ENCODE measurements at places on chromosomes 11 and 22.

- DNase-seq: peak; percentile 29
Measured at GRCh38 chr11:118295815-118296454, 8.6 kb upstream of the CD3E start.

GRCh38 chr11:43122546-43122945, 189.2 kb upstream of the API5 start:
- DNase-seq: no peak

DNA sequence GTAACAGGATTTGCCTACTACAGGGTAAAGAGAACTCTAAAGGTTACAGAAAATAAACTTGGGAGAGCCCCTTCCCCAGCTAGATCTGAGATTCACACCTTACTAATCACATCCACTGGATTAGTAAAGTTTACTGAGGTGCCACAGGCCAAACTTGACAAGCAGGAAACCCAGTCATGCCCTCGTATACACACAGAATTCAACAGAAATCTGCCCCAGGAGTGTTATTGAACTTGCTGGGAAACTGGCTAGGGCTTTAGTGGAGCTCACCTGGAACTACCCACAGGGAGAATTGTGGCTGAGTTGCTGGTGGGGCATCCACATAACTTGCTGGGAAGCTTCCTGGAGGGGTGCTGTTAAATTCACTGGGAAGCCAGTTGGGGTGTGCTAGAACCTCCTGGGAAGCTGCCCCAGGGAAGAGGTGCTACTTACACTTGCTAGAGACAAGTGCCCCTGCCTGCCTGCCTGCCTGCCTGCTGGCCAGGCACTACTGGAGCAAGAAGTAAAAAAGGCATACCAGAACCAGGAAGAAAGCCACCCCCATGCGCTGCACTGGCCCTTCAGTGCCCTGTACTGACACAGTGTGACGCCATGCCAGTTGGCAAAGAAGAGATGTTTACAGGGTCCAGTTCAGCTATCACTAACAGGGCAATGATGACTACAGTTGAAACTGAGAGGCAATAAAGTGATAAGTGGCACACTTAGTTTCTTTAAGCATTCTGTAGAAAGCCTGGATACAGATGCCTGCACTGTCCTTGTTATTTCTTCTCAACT, 106.5 kb downstream of the ALX4 start:
- DNase-seq: no peak

- peak; percentile 100 for DNase-seq
Measured at GRCh38 chr11:18394275-18394927, at the start of gene LDHA. Gene LDHA (plus strand): TSS chr11:18394563. CDS start chr11:18396843, 2,280 bp downstream.

- no peak for DNase-seq
Measured at GRCh38 chr22:42427167-42427566, 5.0 kb downstream of the NFAM1 start.

DNA sequence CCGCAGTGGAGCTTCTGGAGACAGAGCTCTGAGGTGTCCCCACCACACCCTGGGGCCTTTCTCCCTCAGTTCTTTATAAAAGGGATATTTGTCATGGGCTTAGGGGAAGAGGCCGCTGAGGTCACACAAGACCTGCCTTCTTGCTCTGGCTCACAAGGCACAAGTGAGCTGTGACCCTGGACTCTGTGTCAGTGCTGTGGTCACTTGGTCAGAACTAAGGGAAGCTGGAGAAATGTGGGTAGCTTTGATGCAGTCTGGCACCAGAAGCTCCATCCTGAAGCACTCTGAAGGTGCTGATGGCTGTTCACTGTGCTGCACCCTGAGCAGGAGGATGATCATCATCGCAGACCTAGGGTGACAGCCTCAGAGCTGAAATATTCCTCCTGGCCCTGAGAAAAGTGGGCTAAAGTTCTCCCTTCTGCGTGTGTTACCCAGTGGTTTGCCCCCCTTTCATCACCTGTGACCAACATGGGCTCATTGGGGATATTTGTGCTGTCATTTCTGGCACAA, 28.1 kb upstream of the VPREB1 start:
- DNase-seq: no peak

GRCh38 chr11:26842478-26843282, 120.8 kb upstream of the SLC5A12 start:
- no peak for DNase-seq

DNA sequence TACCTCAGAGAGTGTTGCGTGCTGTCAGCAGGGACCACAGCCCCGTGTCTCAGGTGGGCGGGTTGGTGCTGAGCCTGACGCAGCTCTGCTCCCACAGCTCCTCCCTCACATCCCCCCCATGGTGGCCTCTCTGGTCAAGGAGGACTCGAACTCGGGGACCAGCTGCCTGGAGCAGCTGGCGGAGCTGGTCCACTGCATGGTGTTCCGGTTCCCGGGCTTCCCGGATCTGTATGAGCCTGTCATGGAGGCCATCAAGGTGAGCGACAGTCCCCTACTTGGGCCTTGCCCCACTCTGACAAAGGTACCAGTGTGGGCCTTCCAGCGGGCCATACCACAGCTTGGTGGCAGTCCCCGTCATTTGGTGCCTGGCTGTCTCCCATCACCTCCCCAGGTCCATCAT, 11.8 kb downstream of the USP35 start:
- no peak for DNase-seq

DNA sequence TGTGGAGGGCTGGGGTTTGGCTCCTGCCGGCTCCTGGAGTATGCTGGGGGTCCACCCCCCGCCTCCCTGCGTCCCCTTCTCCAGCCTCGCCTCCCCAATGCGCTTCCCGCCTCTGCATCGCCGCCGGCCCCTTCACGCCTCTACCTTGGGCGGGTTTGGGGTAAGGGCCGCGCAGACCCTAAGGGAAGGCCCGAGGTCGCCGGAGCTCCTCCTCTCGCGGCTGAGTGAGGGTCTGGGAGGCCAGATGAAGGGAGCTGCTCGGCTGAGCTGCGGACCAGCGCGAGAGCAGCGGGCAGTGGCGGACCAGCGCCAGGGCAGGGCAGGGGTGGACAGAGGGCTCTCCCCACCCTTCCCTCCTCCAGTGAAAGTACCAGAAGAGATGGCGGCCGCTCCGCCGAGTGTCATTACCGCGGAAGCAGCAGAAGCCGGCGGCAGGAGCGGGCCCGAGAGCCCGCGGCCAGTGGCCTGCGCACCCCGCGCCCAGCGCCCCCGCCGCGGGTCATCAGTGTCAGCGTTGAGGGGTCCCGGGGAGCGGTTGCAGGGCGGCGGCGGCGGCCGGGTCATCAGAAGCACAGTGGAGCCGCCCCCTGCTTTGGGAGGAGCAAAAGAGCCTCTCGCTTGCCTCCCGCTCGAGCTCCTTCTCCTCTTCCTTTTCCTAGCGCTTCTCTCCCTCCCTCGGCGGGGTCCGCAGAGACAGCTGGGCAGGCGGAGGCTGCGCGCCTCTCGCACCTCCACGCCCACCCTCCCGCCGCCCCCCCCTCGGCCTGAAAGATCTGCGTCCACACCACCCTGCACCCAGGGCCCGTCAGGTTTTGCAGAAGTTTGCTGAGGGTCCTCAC, 255.6 kb upstream of the CADM1 start:
- no peak for DNase-seq

- no peak for DNase-seq
Measured at GRCh38 chr11:61110255-61111049, 8.2 kb downstream of the CD5 start.

DNA sequence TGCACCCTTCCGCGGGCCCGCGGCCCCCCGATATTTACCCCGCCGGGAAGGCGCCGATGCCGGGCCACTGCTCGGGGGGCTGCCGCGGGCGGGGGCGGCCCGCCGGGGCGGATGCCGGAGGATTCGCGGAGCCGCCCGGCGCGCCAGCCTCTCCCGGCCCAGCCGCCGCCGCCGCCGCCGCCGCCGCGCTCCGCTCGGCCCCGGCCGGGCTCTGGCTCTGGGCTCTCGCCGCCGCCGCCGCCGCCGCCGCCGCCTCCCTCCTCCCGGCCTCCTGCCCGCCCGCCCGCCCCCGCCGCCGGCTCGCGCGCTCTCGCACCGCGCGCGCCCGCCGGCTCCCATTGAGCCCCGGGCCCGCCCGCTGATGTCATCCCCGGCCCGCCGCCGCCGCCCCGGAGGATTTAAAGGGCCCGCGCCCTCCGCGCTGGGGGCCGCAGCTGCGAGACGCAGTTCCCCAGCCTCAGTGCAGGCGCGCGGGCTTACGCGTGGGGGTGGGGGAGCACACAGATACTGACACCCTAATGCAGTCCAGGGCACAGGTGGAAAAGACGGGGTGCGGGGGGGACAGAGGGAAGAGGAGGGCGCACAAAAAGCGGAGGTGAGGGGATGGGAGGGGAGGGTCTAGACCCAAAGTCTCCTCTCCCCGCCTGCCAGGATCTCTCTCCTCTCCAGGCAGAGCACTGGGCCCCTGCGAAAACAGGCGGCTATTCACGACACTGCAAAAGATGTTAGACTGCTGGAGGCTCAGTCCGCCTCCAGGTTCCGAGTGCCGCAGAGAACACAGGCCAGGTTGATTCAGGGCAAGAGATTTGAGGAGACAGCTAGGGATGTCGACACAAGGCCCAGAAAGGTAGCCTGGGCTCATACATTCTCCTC, at the start of gene CSNK1E:
Gene CSNK1E, minus strand, starts transcription at position 312 of the 873 bp plus-strand sequence. CDS start 3,276 bp downstream, outside the sequence.
- peak; percentile 59 for DNase-seq

DNA sequence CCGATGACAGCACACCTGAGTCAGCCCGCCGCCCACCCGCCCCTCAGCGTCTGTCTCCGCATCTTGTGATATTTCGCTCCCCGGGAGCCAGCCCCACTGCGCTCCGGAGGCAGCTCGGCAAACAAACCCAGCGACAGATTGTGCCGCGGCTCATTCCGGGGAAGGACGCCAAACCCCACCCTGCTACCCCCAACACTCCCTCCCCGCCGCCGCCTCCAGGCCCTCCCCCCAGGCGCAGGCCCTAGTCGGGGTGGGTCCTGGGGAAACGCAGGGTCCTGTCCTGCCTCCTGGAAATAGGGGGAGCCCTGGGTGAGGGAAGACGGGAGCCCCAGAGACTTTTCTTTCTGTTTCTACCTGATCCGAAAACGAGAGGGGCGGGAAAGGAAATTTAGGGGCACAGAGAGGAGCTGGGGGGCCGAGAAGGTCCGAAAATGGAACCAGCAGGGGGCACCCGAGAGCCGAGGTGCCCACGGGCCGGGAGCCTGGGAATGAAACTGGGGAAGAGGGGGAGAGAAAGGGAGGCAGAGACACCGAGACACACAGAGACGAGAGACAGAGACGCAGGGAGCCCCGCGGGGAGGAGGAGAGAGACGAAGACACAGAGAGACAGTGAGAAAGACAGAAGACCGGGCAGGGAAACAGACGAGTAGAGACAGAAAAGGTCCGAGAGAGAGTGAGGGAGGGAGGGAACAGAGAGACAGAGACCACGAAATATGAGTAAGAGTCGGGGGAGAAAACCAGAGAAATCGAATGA, 1.7 kb upstream of the RTN4RL2 start:
- no peak for DNase-seq

- DNase-seq: no peak
Measured at GRCh38 chr22:17764036-17764435, 10.2 kb downstream of the BID start.

DNA sequence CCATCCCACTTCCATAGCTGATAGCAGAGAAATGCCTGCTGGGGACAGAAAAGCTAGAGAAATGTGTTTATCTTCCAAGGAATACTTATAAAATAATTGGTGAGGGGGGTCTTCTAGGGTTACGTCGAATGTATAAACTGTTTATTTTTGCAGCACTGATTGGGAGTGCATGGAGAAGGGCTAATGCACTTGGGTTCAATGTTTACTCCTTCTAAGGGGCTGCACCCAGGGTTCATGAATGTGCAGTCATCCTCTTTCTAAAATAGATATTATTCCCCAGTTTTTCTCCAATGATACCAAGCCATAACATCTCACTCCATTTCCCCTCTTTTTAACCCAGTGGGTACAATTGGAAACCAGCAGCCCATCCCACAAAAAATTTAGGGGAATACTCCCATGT, 336.9 kb downstream of the ETS1 start:
- no peak for DNase-seq

DNA sequence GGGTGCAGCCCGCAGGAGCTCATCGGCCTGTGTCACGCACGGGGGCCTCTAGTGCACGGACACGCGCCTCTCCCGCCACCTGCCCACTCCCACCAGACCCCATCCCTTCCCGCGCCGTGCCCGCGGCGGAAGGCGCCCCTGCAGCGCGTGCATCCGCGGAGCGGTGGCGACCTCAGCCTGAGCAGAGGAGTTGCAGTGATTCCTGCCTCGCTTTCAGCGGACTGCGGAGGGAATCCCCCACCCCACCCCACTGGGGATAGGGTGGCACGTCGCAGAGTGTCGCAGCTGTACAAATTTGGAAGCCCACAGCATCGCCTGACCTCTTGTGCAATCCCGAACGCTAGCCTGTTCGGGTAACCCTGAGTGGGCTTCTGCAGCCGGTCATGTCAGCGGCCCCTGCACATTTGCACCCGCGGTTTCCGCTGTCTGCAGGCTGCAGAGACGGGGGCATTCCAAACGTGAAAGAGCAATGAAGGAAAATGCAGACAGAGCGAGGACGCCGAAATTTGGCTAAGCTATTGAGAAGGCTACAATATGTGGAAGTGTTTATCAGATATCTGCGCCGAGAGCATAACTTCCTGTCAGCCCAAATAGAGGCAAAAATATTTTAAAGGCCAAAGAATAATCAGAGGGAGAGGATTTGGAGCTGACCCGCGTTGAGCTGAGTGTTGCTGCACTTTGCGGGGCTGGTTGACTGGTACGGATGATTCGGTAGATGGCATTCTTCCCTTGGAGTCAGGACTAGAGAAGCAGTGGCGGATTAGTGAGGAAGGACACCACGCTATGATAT, 617 bp upstream of the ARHGAP20 start:
- DNase-seq: no peak

- no peak for DNase-seq
Measured at GRCh38 chr11:107769189-107769588, 57.3 kb upstream of the SLN start.

GRCh38 chr22:35580351-35581022, 36.6 kb downstream of the MB start:
- DNase-seq: no peak

- DNase-seq: no peak
Measured at GRCh38 chr11:124445646-124446150, at the start of gene OR8B8. Gene OR8B8 (minus strand): TSS chr11:124445696. CDS start chr11:124441085, 4,611 bp downstream.

DNA sequence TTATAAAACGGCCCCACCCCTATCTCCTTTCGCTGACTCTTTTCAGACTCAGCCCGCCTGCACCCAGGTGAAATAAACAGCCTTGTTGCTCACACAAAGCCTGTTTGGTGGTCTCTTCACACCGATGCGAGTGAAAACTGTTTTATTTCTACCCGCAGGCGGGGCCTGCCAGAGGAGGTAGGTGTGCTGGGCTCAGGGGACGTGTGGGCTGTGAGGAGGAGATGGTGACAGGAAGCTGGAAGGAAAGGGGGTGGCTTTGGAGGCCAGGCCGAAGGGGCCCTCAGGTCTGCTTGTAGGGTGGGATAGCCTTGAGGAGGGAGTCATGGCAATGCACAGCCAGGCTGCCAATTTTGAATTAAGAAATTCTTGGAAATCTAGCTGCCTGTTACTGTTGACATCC, 21.3 kb upstream of the KRTAP5-7 start:
- no peak for DNase-seq

- DNase-seq: peak; percentile 74
Measured at GRCh38 chr22:24951942-24952836, at the start of gene KIAA1671. Gene KIAA1671 (plus strand): TSS chr22:24952716. CDS start chr22:25028000, 75,284 bp downstream.
